Thoracic aorta (tissue), 2 donors: ENCODE measurements at places on chromosomes 13 and 19. TPM values are rescaled to one million over a fixed set of nuclear protein-coding genes. Genes with fewer than 3 reads are reported as not detected.

- no peak for DNase-seq
Observed at GRCh38 chr19:22882797-22883196, 50.7 kb downstream of the ZNF723 start.

- DNase-seq, result no peak
Observed at GRCh38 chr13:40597735-40598365, 68.6 kb downstream of the FOXO1 start.

- DNase-seq, result no peak
Observed at GRCh38 chr13:105814219-105814901, 721.1 kb downstream of the EFNB2 start.

DNA sequence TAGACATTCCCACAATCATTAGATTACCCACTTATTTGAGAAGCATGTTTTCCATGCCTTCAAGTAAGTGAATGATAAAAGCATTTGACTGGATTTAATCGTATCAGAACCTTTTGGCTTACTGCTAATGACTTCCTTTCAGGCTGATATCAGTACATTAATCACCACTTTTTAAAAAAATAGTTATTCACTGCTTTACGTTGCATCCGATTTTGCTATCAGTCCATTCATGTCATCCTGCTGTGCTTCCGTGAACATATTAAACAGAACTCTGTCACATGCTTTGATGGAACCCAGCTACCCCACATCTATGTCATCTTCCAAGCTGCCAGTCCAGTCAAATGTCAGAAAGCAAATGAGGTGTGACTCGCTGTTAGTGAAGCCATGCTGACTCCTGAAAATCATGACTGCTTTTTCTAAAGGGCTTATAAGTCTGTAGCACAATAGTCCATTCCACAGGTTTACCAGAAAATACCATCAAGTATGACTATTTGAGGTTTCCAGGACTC lies 440.9 kb downstream of the IRS2 start:
- DNase-seq, result no peak

DNA sequence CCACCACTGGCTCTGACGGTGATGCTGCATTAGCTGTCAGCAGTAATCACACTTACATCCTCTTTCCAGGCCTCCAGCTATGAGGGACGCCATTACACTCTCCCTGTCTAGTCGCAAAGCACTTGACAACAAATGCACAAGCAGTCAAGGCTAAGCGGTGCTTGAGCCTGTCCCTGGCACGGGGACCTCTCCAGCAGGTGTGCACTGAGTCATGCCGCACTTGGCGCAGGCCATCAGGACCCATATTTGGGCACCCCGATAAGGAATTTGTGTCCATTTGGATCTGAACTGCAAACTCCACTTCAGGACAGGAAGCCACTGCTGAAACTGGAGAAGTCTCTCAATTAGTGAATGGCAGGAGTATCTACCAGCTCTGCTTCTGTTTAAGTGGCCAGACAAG lies 301.9 kb upstream of the OBI1 start:
- no peak for DNase-seq

- no peak for DNase-seq
Observed at GRCh38 chr19:30935146-30935545, 414.1 kb downstream of the TSHZ3 start.

- no peak for DNase-seq
Observed at GRCh38 chr13:102928941-102929675, 83.3 kb downstream of the ERCC5 start.

The ERICH6B gene
- total RNA-seq, result not detected

The CNN1 gene
- 1,224 TPM for total RNA-seq

The GPC5 gene
- total RNA-seq, result 3.3 TPM

The LIM2 gene
- total RNA-seq, result not detected
